ENCODE measurements at places on chromosomes 2 and 18.

DNA sequence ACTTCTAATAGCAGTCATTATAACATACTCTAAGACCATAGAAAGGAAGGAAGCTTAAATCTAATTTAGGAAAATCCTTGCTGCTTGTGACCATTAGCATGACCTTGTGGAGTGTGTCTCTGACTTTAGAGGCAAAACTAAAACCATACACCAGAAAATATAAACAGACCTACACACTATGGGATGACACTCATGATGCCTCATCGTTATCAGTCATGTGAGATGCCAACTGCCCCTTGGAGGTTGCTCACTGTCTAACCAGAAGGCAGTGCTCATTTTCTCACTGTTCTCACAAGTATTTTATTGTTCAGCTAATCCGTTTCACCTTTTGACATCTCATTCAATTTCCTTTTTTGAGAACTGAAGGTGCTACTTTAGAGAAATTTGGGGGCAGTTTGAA is 376.9 kb downstream of the RND3 start:
- no peak for DNase-seq

- no peak for DNase-seq
Measured at GRCh38 chr2:188659656-188660406, 314.3 kb upstream of the COL3A1 start.

DNA sequence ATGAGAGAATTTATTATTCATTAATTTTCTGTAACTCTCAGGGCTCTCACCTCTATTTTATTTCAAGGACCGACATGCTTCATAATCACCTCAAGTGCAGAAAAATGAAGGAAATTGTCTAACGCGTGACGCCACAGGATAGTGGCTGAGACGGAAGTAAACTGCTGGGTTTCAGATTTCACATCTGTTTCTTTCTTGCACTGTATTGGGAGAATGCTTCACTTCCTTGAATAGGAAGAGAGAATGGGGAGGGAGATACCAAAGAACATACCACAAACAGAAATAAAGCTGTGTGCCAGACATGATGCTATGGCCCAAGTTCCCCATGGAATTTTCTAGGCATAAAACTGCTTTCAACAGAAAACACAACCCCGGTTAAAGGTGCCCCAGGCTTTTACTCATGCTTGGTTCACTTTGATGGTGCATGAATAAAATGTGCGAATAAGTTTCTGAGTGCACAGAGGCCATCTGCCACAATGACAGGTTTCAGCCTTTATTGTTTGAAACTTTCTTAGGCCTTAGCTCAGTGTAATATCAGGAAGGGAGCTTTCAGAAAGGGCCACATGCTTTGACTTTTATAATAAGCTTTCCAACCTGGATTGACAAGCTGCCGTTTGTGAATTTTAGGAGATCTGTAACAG is 1116.4 kb downstream of the SOCS6 start:
- DNase-seq, result no peak

DNA sequence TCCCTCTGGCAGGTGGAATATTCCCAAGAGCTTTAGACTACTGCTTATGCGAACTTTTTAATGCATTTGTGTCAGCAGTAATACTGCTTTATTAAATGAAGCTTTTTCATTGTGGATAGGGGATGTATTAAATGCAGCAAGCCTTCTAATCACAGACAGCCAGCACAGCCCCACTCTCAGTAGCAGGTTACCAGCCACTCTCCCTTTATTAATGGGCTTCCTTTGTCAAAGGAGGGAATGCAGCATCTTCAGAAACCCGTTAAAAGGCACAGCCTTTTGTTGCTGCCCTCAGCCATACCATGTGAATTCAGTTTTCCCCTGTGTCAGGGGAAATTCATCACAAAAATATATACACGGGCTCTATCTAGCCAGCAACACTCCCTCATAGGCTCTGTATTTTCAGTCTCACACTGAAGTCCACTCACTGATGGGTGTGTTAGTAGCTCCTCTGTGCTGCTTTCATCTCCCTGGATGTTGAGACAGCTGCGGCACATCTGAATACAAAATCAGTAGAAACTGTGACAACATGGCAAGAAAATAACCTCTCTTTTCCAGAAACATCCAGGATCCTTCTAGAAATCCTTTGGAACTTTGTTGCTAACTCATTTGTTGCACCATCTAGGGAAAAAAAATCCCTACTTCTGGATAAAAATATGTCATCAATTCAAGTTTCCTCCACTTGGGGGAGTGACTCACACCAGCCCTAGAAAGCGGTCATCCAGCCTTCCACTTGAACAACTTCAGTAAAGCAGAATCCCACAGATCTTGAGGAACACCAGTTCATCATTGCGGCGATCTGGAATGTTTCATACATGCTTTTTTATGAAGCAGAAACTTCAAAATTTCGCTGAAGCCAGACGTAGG is 48.4 kb downstream of the LRRTM1 start:
- DNase-seq, result no peak

DNA sequence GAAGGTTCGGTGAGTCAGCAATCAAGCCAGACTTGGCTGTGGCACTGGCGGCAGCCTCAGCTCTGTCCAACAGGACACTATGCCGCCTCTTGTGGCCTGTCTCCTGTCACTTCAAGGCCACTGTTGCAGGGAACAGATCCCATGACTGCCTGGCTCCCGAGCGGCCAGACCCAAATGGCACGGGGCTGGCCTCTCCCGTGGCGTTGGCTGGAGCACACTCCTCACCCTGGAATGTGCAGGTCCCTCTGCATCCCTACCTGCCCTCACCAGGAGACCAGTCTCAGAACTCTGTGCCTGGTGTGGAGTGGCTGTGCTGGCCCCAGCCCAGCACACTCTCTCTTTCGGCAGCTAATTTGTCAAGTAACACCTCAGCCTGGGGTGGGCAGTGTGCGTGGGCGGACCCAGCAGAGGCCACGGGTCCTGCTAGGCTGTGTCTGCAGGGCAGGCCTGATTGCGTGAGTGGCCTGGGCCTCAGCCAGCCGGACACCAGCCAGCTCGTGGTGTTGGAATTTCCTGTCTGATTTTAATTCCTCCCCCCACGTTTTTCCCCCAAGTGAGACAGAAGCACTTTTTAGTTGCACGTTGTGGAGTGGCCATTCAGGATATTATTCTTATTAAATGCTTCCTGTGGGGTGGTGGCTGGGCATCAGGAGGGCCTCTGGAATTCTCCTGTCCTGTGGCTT is 179.3 kb downstream of the GLI2 start:
- DNase-seq, result no peak

GRCh38 chr2:111025288-111025687 is 95.4 kb upstream of the BCL2L11 start:
- DNase-seq, result no peak

- DNase-seq, result no peak
Measured at GRCh38 chr18:73487966-73488365, 620.2 kb upstream of the NETO1 start.

GRCh38 chr2:113894156-113894743 is 4.4 kb downstream of the ACTR3 start:
- DNase-seq, result no peak

- no peak for DNase-seq
Measured at GRCh38 chr2:177588671-177589070, 196.1 kb downstream of the AGPS start.

DNA sequence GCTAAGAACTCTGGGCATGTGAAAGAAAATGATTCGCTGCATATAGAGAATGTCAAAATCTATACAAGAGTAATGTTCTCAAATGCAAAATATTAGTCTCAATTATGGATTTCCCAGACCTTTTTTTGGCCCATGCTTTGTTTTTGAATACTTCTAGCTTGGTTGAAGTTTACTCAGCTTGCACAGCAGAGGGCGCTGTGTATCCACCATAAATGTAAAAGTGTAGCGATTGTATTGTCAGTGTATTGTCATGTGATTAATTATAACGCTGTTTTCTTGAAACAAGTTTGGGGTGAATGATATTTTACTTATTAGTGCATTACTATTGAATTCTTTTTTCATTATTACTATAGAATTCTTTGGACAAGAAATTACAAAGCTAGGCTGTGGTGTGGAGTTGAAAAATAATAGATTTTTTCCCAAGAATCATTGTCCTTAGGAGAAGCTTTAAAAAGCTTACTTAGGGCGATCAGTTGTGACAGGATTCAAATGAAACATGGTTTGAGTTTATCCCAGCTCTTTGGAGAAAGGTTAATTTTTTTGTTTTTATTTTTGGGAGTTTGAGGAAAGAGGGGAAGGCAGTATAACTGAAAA is 98.3 kb downstream of the PIK3C3 start:
- peak; percentile 22 for DNase-seq

GRCh38 chr2:147030966-147031720 is 813.7 kb upstream of the ACVR2A start:
- no peak for DNase-seq

- DNase-seq, result no peak
Measured at GRCh38 chr2:127840893-127841292, 17.1 kb downstream of the POLR2D start.

GRCh38 chr18:44857744-44858491 is 177.2 kb downstream of the SETBP1 start:
- DNase-seq, result no peak

DNA sequence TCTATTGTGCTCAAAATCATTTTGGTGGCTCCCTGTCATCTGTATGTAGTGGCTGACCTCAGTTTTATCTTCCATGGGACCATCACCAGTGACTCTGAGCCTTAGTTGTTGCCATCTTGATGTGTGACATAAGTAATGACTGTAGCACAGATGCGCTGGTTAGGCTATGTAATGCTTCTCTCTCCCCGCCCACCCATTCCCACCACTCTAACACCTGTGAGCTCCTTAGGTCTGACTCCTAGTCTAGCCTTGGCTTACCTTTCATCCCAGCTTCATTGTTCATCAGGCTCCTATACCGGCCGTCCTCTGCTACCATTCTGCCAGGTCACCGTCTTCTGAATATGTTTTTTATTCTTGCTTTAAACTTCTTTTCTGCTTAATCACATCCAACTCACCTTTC is 17.2 kb downstream of the MYO1B start:
- DNase-seq, result no peak

DNA sequence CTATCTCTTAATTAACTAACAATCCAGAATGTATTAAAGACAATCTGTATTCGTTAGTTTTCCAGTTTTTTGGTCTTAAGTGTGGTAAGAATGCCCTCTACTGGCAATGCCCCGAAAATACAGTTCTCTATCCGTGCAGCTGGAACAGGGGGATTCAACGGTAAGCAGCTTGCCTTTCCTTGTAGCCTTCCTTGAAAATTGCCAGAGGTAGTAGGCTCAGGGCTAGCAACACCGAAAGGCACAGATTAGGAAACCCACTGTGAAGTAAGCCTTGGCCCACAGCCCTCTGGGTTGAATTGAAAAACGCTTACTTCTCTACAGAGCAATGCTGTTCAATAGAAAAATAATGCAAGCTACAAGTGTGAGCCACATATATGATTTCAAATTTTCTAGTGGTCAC is 17.1 kb upstream of the VPS4B start:
- DNase-seq, result no peak

DNA sequence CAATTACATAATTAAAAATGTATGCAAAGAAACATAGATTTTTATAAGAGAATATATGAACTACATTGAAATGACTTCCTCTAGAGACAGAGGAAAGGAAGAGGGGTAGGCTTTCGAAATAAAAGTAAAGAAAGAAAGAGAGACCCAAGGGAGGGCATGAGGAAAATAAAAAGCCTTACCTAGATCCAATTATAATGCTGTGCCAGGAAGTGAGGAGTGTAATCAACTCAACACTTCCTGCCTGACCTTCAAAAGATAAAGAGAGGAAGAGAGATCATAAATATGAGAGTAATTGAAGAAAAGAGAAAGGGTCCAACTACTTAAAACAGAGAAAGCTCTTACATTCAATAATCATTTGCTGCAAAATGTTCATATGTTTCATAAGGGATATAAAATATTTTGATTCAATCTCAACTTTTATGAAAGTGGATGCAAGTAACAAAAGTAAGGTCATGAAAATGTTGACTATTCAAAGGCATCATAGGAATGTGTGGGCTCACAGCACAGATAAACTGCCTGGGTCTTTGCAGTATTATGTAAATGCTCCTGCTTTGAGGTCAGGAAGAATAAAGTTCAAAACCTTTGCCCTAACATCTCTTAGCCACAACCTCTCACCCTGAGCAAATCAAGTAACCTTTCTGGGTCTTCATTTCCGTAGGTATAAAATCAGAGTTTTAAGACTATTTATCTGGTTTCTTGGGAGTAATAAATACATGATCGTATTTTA is 1237.7 kb downstream of the LRP1B start:
- DNase-seq, result no peak

- no peak for DNase-seq
Measured at GRCh38 chr2:85257359-85257969, 70.3 kb downstream of the TGOLN2 start.

DNA sequence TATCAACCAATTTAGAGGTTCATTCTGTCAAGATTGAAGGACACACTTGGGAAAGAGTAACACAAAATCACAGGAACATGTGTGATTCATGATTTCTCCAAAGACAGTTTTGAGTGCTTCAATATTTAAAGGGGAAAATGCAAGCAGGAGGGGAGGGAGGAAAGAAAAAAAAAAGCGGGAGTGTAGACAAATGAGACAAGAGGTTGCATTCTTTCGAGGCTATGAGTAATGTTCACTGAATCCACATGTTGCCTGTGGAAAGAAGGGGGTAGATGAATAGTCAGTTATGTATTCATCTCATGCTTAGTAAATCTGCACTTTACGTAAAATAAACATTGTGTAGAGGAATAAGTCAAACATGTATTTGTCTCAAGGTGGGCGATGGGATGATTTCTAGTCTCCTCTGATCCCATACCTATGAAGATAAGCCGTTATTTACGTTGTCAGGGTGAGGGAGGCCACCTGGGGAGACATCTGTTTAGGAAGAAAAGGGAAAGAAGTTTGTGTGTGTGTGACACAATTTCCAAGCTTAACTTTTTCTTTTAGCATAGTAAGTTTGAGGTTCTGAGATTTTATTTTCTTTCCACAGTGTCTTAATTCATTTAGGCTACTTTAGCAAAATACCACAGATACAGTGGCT is 211.0 kb upstream of the ZC3H15 start:
- no peak for DNase-seq

- DNase-seq, result no peak
Measured at GRCh38 chr2:9975805-9976447, 24.4 kb downstream of the GRHL1 start.

GRCh38 chr2:72276876-72277275 is 129.2 kb upstream of the CYP26B1 start:
- no peak for DNase-seq

GRCh38 chr2:241966647-241967466 is 97.3 kb downstream of the RTP5 start:
- DNase-seq, result no peak
